ENCODE measurements at places on chromosomes 12 and 14. TPM values are rescaled to one million over a fixed set of nuclear protein-coding genes. Genes with fewer than 3 reads are reported as not detected.
A peak's percentile ranks its signal among the peaks of the same experiment; 100 is the strongest.

Gene FBLN5
- total RNA-seq = 6.2 TPM

Gene CD163L1
- total RNA-seq = not detected

Gene PEX5
- total RNA-seq = 28.3 TPM

Gene PLCZ1
- not detected for total RNA-seq

GRCh38 chr14:68938271-68939150 is 40.6 kb downstream of the ACTN1 start:
- no peak overlapping the region for H3K27ac ChIP-seq
- H3K4me1 ChIP-seq = peaks cover 18% of the 10 kb centered on the region
- no peak for DNase-seq

- H3K27me3 ChIP-seq = peaks cover 12% of the 10 kb centered on the region
- peaks cover 30% of the 10 kb centered on the region for H3K4me1 ChIP-seq
- H3K4me3 ChIP-seq = no peak overlapping the region
- H3K36me3 ChIP-seq = no peaks in the 10 kb centered on the region
- no peak overlapping the region for H3K27ac ChIP-seq
These were observed 20.9 kb downstream of the PDE6H start for GRCh38 chr12:14993537-14994266.

DNA sequence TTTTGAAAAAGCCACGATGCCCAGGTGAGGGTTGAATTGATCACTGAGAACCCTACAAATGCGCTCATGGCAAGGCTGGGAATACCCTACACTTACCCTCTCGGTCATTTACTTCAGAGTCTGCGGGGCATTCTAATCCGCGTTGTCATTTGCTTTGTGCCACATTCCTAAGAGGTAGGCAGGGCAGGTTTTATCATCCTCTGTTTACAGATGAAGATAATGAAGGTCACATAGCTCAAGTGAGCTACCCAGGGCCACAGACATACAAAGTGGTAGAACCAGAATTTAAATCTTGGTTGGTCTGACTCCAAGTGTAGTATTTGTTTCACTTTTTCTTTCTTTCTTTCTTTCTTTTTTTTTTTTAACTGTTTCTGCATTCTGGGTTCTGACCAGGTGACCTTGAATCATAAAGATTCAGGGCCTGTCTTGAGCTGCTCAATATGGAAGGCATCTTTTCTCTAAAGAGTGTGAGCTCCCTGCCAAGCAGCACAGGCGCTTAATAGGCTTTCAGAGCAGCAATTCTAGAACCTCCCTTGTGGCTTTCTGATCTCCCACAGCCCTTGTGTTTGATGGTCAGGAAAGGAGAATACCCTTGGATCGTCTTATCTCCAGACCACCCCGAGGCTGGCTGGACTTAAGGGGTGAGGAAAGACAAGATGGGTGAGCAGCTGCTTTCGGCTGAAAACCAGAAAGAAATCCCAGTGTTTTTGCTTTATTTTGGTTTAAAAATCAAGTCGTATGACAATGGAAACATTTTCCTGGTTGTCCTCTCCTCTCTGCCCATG is 662 bp upstream of the BATF start:
- peak overlapping the region; percentile 99 for H3K27ac ChIP-seq
- H3K4me1 ChIP-seq = peaks cover 63% of the 10 kb centered on the region
- peaks cover 45% of the 10 kb centered on the region for H3K36me3 ChIP-seq
- H3K4me3 ChIP-seq = peak overlapping the region; percentile 100
- no peaks in the 10 kb centered on the region for H3K27me3 ChIP-seq

DNA sequence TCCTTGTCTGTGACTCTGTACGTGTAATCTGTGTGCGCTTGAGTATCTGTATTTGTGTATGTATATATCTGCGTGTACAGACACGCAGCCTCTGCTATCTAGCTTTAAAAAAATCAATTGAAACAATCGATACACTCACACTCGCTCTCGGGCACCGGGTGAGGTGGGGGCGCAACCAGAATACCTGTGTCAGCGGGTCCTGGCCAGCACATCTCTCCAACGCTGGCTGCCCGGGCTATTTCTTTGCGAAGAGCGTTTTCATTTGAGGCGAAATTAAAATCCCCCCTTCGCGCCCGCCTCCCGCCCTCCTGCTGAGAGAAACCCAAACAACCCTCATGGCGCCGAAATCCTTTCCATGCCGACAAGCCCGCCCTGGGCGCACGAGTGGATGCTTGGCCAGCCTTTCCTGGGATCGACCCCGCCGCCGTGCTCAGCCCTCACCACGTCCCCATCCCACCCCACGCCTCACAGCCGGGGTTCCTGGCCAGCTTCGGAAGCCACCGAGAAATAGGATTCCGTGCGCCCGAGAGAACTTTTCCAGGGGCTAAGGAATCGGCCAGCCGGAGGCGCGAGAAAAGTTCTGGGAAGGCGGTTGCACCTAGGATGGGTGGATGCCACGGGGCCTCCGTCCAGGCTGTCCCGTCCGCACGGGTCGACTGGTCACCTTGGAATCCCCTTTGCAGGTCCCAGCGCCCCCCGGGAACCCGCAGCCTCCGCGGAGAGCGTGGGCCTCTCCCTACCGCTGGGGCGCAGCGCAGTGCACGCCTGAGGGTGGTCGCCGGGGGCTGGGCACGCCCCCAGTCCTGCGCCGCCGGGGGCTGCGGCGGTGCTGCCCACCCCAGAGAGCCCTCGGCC is 1.0 kb downstream of the ZDHHC22 start:
- no peak overlapping the region for H3K4me3 ChIP-seq
- no peaks in the 10 kb centered on the region for H3K36me3 ChIP-seq
- H3K27ac ChIP-seq = no peak overlapping the region
- peaks cover 12% of the 10 kb centered on the region for H3K4me1 ChIP-seq
- DNase-seq = no peak

DNA sequence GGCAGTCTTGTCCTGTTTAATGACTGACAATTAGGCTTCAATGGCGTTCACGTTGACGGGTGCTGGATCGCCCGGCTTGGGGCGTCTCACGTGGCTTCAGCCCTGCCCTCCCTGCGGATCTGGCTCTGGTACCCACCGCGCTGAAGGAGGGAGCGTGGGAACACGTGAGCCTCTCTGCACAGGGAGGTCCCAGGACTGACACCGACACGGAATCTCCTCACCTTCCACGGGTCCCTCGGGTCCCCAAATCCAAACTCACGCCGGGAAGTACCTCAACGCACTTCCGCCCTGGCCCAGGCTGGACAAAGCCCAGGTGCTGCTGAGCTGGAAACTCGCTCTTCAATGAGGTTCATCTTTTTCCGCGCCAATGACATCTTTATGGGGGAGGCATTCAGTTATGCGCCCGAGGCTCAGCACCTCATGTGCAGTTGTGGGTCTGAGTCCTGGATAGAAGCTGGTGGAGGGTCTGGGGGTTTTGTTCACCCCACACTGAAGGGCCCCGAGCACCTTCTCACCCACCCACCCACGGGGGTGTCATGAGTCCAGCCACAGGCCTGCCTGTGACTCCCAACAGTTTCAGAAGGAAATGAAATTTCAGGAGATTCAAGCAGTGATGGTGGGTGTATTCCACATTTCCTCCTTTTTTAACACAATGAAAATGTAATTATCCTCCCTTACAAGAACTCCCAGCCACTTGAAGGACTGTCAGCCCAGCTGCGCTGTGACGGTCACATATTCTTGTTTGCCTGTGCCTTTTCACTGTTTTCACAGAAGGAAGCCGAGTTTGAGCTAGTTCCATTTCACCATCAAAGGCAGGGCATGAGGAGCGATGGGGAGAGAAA is 251.7 kb upstream of the SFSWAP start:
- DNase-seq = no peak
- H3K36me3 ChIP-seq = no peaks in the 10 kb centered on the region
- no peak overlapping the region for H3K27ac ChIP-seq
- H3K4me1 ChIP-seq = no peaks in the 10 kb centered on the region

DNA sequence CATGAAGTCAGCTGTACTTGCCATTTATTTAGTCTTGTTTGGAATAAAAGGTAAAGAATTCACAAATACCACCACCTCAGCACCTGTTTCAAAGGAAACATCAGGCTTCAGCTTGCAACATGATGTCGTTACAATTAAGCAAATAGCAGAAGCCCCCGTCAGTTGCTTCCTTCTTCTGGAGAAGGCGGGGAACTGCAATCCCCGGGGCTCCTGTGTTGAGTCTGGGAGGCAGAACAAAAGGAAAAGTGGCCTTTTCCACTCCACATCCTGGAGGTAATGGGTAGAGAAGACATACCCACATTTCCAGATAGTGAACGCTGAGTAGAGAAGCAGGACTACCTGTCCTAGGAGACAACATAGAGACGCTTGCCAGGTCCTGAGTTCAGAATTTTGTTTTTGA is 92.8 kb downstream of the DNAH10 start:
- H3K27ac ChIP-seq = no peak overlapping the region
- no peak overlapping the region for H3K4me3 ChIP-seq
- no peak for DNase-seq
- H3K4me1 ChIP-seq = no peaks in the 10 kb centered on the region
- no peaks in the 10 kb centered on the region for H3K36me3 ChIP-seq

DNA sequence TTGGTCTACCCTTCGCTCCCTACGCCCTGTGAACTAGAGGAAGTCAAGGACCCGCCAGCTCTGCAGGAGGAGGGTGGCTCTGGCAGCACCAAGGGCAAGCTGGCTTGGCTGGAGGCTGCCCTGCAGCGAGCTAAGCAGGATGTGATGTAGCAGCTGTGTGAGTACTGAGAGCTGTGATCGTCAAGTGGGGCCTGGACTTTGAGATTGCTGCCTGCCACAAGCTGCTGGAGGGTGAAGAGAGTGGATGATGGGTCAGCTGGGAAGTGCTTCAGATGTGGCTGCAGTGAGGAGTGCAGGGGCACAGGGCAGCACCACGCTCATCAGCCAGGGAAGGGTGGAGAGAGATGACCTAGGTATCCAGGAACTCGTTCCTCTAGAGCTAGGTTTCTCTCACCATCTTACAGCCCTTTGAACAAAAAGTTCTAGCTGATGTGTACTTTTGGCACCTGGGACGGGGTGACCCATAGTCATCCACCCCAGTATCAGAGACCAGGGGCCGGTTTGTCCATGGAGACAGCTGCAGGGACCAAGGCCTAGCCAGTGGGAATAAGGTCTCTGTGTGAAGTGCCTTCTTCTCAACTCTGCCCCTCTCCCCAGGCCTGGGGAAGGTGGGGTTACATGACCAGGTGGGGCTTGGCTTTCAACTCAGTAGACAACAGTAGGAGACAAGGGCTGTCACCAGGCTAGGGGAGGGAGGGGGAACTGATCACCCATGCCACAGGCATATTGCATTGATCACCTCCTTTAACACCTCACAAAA is 3.2 kb downstream of the KRT86 start:
- H3K4me1 ChIP-seq = peaks cover 3% of the 10 kb centered on the region
- no peaks in the 10 kb centered on the region for H3K36me3 ChIP-seq
- no peak for DNase-seq
- H3K4me3 ChIP-seq = no peak overlapping the region
- H3K27me3 ChIP-seq = peaks cover 39% of the 10 kb centered on the region
- no peak overlapping the region for H3K27ac ChIP-seq

GRCh38 chr12:122956035-122956434 is 10.2 kb downstream of the ABCB9 start:
- H3K27me3 ChIP-seq = no peaks in the 10 kb centered on the region
- H3K4me1 ChIP-seq = peaks cover 6% of the 10 kb centered on the region
- no peak for DNase-seq
- H3K27ac ChIP-seq = no peak overlapping the region
- no peak overlapping the region for H3K4me3 ChIP-seq
- no peaks in the 10 kb centered on the region for H3K36me3 ChIP-seq

DNA sequence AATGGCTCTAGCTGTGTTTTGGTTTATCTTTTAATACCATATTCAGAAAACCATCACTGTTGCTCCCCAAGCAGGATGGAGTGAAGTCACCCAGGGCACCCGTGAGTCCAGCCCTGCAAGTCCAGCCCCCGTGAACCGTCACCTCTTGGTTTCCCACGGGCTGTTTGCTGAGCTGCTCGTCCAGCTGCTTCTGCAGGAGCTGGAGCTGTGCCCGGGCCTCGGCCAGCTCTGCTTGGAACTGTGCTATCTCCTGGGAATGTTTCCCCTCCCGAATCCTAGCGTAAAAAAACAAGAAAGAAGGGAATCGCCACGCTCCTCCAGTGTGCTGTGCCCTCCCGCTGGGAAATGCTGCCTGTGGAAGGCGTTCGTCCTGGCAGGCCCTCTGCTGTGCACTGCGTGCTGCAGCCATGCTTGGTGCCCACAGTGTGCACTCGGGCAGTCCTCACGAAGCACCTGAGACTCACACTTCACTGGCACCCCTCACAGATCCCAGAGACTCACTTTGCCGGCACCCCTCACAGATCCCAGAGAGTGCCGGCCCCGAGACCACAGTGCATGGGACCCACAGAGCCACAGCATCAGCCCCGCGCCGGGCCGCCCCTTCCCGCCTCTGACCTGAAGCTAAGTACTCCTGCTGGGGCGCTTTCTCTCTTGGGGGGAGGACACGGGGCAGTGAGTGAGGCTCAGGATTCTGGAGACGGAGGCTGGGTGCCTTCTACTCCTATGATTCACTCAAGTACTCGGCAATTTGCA is 15.4 kb upstream of the ANKLE2 start:
- no peak overlapping the region for H3K27ac ChIP-seq
- H3K36me3 ChIP-seq = peaks cover 69% of the 10 kb centered on the region
- H3K4me1 ChIP-seq = peaks cover 3% of the 10 kb centered on the region
- no peak for DNase-seq
- no peak overlapping the region for H3K4me3 ChIP-seq

DNA sequence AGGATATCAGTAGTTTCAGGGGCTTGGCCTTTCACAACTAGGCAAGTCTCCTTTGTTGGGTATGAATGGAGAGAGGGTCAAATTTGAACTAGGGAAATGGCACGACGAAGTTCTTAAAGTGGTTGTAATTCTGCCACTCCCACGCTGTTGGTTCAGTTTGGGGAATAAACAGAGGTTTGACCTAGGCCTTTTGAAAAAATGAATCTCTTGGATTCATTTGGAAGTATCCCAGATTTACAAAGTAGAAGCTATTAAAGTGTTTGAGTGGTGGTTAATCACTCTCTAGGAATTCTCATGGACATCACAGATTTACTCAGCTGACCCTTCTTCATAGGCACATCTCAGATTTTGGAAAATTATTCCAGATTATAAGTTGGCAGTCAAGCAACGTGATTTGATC is 14.8 kb downstream of the BATF start:
- peaks cover 65% of the 10 kb centered on the region for H3K4me1 ChIP-seq
- H3K27me3 ChIP-seq = no peaks in the 10 kb centered on the region
- H3K4me3 ChIP-seq = no peak overlapping the region

- H3K4me1 ChIP-seq = no peaks in the 10 kb centered on the region
- no peak for DNase-seq
- H3K4me3 ChIP-seq = no peak overlapping the region
- H3K27me3 ChIP-seq = peaks cover 20% of the 10 kb centered on the region
- H3K36me3 ChIP-seq = no peaks in the 10 kb centered on the region
- H3K27ac ChIP-seq = no peak overlapping the region
These were observed 91.8 kb upstream of the ARID2 start for GRCh38 chr12:45637706-45638105.

Data from activated T-helper 2 cell treated with anti-CD3 and anti-CD28 coated beads, Interferon-gamma antibody, Interleukin-2, Interleukin-4, amounts not matched to agents 10 μg/mL and 5 μg/mL and 100 μg/mL, durations not matched to agents 14 hours and 24 hours and 36 hours (primary cell).